Omental fat pad (tissue), 4 donors: ENCODE measurements at places on chromosomes 1 and 21.

DNA sequence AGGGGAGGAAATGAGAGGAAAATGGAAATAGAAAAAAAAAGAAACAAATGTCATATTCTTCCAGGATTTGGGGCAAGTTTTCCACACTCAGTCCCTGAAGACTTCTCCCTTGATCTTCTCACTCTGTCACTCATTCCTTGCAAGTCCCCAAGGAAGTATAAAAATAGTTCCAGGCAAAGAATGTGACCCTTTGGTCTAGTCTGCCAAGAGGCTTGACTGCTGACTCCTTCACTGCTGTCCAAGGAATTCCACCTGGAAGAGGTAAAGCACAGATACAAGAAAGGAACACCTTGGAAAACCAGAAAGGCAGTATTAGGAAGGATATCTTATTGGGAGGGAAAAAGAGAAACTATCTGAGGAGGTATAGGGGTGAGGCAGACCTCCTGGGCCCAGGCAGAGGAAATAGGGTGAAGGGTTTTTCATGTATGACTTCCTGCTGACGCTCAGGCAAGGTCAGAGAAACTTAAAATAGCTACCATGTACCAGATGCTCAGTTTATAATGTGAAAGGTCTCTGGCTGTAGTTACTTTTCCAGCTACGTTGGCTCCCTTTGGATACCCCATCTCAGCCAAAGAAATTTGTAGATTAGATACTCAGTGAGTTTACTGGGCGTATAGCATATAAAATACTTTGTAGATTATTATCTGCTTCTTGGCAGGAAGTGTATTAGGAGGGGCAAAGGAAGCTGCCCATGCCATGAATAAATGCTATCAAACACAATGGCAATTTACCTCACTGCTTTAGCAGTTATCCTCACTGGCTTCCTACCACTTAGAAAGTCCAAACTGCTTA is 2.0 kb upstream of the GJA5 start:
- DNase-seq, result no peak

DNA sequence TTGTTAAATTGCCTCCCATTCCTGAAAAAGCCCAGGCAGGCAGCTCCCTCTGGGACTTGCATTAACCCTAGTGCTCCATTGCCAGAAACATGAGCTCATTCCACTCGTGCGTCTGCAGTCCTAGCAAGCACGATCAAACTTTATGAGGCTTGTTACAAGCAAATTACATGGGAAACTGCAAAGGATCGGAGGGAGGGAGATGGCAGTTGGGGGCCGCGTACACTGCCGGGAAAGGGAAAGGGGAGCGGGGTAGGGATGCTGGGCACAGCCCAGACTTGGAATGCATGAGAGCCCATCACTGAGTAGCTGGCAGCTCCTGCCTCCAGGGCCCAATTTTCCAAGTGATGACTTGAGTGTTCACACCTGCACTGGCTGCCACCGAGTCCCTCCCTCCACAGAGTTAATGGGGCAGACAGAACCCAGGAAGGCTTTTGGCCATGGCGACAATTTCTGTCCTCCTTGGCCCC is 169.9 kb downstream of the BRINP2 start:
- no peak for DNase-seq

DNA sequence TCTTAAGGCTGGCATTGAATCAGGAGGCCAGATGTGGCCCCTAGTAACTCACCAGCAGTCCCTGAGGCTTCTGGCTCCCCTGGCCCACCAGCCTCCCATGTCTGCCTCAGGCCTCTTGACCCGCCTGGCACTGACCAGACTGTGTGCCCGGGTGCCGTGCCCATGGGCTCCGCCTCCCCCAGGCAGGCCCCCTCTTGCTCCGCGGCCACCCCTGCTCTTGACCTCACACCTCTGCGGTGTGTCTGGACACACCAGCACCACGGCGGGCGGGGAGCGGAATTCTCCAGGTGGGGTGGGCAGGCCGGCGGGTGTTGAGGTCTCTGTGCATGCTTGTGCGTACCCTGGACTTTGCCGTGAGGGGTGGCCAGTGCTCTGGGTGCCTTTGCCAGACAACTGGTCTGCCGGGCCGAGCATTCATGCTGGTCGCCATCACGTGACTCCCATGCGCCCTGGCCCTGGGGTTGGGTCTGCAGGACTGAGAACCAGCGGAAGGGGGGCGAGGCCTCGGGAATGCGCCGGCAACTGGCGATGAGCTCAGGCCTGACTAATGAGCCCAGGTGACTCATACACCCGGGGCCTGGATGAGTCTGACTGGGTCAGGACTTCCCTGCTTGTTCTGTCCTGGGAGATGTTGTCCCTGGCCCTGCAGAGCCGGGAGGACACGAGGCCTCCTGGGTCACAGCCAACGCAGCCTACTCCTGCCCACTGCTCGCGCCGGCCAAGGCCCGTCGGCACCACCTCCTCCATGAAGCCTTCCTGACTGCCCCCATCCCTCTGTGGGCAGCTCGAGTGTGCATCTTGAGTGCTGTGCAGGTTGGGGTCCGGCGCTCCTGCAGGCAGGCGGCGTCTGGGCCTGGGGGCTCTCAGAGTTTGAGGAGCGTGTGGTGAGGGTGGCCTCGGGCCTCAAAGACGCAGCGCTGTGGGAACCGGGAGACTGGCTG is 22.6 kb downstream of the COL18A1 start:
- peak; percentile 81 for DNase-seq

DNA sequence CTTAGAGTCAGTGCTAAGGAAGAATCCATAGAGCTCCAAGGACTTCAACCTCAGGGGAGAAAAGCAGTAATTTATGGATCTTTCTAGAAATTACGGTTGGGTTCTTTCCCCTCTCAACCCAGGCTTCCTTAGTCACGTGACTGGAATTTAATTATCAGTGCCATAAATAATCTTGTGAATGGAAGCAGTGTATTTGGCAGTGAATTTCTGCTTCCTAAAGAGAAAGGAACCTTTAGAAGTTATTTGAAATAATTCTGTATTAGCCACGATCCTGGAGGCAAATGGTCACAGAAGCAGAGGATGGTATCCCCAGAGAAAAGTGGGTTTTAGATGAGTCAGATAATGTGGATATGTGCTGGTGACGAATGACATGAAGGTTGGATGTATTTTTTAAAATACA is 89.6 kb downstream of the NFIA start:
- no peak for DNase-seq

DNA sequence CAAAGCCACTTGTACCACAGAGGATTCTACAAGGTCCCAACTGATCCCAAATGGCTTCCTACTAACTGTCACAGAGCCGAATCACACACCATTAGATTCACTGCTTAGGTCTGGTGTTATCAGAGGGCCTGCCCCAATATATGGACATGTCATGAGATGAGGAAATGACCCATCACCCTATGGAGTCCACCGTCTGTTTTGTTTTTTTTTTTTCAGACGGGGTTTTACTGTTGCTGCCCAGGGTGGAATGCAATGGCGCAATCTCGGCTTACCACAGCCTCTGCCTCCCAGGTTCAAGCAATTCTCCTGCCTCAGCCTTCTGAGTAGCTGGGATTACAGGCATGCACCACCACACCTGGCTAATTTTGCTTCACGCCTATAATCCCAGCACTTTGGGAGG is 83.8 kb upstream of the ETS2 start:
- DNase-seq, result no peak
